ENCODE measurements at places on chromosomes 6 and 20.

DNA sequence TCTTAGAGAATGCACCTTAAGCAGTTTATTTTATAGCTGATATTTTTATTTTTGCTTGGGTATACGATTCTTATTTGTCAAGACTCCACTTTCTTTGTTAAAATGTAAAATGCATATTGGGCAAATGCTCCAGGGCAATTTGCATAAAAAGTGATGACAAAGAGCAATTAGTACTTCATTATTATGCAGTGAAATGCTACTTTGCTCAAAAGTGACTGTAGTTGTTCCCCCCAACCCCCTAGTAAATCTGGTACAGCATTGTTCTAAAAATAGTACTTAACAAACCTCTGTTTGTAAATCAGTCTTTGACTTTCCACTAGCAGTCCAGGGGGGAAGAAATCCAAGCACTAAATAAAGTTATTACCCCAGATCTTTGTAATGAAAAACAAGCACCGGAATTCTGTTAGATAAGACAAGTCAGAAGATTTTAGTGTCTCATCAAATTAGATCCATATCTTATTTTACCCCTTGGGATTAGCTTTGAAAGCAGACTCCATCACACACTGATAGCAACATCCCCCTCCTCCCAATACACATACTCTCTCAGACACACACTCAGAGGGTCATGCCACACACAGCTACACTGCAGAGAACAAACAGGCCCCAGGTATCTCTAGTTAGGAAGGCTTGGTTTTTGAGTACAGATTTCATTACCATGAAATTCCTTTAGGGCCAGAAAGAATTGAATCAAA, 32.9 kb upstream of the BACH2 start:
- no peak for DNase-seq

GRCh38 chr6:92538926-92539325, 880.4 kb downstream of the EPHA7 start:
- DNase-seq: no peak

DNA sequence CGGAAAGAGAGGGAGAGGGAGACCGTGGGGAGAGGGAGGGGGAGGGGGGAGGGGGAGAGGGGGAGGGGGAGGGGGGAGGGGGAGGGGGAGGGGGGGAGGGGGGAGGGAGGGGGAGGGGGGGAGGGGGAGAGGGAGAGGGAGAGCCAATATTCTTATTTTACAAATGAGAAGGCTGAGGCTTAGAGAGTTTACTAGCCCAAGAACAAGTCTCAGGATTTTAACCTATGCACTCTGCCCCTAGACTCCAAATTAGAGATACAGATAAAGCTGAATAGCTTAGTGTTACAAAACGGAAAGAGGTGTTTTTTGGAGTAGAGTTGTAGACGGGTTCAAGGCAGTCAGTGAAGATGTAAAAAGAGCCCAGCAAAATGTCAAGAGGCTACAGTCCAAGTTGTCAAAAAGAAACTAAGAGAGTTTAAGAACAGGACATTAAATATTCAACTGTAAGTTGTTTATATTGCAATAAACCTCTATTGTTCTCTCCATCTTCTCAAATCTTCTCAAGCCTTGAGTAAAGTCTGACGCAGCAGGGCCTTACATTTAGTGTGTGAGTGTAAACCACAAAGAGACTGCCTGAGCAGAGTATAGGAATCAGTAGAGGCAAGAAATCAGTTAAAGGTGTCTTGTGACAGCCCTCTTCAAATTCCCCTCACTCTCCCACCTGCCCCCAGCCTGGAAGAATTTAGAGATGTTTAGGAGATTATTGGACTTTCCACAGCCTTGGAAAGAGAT, 34.9 kb upstream of the AKIRIN2 start:
- no peak for DNase-seq

- no peak for DNase-seq
These were observed 24.6 kb upstream of the BMP7 start for GRCh38 chr20:57291003-57291402.

DNA sequence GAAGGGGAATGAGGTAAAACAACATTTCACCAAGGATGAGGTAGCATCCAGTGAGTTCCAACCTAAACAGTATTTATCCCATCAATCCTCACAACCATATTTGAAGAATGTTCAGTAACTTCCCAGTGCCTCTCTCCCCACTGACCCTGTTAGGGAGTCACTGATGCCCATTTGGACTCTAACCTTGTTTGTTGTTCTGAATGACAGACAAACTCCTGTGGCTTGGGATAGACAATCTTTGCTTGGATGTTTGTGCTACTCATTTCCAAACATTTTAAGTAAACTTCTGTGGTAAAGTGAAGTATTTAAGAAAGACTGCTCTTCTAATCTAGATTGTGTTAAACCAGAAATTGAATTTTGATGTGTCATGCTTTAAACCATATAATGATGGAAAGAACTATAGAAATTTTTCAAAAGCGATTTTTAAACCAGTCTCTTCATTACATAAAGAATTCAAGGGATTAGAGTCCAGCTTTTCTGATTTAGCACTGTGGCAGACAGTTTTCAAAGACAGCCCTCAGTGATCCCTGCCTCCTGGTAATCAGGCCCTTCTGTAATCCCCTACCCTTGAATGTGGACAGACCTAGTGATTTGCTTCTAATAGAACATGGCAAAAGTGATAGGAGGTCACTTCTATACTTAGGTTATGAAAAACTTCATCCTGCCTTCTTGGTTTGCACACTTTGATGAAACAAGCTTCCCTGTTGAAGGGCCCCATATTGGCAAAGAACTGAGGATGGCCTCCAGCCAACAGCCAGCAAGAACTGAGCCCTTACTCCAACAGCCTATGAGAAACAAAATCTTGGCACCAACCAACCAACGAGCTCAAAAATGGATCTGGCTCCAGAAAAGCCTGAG, 191.6 kb downstream of the DST start:
- DNase-seq: no peak

DNA sequence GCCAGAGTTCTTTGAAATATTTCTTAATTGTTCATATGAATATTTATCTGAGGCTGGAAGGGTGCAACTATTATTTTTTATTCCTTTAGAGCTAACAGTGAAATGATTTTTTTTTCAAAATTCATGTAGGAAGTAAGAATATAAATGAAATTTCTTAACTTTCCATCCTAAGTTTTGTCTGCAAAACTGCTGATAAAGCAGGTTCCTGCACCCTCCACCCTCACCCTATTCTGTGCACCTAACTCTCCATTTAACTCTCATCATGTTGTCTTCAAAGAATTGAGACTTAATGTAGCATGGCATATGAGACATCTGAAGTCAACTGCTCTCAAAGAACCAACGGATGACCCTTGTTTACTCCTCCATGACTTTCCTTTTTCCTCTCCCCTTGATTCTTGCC, 23.5 kb upstream of the MANEA start:
- DNase-seq: no peak

DNA sequence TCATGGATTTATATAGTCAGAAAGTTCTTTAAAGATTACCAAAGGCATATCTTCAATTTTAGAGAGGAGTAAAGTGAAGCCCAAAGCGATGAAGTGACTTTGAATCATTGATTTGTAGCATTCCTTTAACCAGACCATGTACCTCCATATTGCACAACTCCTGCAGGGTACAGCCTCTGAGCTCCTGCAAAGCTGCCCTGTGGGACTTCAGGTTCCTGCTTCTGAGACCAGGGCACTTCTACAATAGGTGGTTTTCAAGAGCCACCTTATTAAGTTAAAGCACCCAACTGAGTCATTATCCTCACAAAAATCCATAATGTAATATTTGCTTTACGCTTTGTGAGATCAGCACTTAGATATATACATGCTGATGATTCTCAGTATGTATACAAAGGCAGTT, 270.7 kb upstream of the RGS17 start:
- no peak for DNase-seq

GRCh38 chr6:64014595-64014994, 379.0 kb downstream of the PHF3 start:
- no peak for DNase-seq

DNA sequence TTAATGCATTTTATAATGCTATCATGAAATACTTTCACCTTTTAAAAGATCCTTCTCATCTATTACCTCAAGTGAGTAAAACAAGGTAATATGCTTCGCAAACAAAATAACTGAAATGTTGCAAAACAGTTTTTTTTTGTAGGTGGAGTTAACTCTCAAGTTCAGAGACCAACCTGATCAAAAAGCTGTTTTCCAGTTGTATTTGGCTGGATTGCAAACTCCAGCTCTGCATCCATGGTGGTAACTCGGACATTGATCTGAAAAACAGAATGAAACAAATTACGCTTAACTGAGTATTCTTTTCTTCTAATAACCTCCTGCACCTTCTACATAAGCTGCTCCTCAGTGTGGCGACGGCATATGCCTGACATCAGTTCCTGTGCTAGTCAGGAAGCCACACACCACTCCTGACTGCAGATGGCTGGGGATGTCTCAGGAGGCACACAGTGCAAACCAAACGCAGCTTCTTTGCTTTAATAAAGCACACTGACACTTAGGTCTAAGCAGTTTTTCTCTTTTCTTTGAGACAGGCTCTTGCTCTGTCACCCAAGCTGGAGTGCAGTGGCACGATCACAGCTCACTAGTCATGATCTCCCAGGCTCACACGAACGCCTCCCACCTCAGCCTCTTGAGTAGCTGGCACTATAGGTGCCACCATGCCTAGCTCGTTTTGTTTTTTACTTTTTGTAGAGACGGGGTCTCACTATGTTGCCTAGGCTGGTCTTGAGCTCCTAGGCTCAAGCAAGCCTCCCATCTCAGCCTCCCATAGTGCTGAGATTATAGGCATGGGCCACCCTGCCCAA, 29.9 kb downstream of the EZR start:
- no peak for DNase-seq

DNA sequence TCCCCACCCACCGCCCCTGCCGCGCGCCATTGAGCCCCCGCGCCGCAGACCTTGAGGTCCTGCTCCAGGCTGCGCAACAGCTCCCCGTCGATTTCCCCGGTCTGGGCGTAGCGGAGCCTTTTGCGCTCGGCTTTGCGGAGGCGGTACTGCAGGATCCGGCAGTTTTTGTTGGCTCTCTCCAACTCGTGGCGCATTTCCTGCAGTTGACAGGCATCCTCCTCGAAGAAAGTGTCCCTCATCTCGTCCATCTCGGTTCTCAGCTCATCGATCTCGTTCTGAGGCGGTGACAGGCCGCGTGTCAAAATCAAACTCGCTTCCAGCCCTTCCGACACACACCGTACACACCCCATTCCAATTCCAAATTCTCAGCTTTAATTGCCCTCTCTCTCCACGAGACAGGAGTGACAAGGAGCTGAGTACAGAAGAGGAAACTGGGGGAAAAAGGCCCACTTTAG, 4.3 kb downstream of the MTCL3 start:
- no peak for DNase-seq

GRCh38 chr6:143225929-143226328, 165.2 kb downstream of the AIG1 start:
- DNase-seq: no peak

GRCh38 chr6:34772940-34773339, 15.6 kb downstream of the SNRPC start:
- DNase-seq: no peak

GRCh38 chr6:797479-798077, 104.6 kb upstream of the EXOC2 start:
- no peak for DNase-seq

DNA sequence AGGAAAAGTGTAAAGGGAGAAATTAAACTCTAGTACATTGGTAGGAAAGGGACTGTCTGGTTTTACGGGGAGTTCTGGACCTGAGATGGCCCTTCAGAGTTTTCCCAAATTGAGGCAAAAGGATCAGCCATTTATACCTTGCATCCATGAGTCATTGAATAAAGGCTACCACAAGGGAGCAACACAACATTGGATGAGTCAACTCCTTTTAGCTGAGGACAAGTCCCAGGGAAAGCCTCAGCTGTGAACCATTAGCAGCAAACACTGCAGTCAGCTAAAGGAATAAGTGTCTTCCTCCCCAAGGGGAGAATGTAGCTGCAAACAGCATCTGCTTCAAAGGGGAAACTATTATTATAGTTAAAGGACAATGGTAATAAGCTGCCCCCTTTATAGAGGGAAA, 468.7 kb upstream of the ID4 start:
- no peak for DNase-seq

DNA sequence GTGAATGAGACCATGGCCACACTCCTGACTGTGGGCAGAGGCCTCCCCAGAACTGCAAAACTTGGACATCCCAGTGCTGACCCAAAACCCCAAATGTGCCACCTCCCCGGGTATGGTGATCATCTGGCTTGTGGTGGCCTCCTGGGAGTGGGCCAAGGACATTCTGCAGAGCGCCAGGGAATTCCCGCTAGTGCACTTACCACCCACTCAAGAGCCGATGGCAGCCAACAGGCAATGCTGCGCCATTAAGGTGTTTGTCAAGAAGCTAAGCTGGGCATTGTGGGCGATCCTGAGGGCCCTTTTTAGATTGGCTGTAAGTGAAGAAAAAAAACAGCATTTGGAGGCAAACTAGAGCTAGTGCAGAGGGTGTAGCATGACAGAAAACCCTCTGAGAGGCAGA, 9.4 kb downstream of the MMP24 start:
- DNase-seq: no peak

DNA sequence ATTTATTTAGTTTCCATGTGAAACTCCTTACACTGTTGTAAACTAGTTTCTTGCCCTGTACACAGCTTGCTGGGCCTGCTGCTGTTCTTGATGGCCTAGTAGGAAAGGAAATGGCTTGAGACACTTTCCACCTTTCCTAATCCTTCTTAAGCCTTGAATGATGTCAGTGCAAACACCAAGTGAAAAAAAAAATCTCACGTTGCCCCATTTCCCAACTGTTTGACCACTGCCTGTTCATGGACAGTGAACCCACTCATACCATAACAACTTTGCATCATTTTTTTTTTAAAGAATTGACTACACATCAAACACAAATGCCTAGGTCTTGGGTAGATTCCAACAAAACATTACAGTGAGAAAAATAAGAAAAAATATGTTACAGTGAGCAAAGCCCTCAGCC, 653.6 kb upstream of the FLRT3 start:
- DNase-seq: no peak

- DNase-seq: no peak
These were observed 3.9 kb upstream of the SLC22A3 start for GRCh38 chr6:160344271-160344670.

DNA sequence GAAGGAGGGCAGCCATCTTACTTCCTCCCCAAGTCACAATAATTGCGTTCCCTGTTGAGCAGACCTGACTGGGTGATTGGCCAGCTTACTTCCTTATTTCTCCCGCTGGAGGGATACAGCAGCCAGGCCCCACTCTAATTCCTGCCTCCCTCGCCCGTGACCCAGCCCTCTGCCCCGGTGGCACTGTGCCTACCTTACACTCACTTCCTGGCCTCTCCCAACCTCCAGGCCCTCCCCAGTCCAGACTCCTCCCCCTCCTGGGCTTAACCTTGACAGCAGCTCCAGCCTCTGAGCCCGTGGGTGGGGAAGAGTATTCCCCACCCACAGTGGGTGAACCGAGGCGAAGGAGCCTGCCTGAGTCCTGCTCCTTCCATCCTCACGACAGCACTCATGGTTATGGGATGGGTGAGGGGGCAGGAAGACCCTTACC, 3.0 kb downstream of the BAK1 start:
- DNase-seq: no peak

Measured in stimulated activated CD4-positive, alpha-beta T cell treated with anti-CD3 and anti-CD28 coated beads, Interleukin-1b, Interleukin-23, amount 100 ng/mL, for 1 hour (primary cell).